ENCODE measurements at places on chromosomes 4 and X.

- DNase-seq: no peak
Observed at GRCh38 chrX:110087485-110088356, 84.8 kb downstream of the TMEM164 start.

DNA sequence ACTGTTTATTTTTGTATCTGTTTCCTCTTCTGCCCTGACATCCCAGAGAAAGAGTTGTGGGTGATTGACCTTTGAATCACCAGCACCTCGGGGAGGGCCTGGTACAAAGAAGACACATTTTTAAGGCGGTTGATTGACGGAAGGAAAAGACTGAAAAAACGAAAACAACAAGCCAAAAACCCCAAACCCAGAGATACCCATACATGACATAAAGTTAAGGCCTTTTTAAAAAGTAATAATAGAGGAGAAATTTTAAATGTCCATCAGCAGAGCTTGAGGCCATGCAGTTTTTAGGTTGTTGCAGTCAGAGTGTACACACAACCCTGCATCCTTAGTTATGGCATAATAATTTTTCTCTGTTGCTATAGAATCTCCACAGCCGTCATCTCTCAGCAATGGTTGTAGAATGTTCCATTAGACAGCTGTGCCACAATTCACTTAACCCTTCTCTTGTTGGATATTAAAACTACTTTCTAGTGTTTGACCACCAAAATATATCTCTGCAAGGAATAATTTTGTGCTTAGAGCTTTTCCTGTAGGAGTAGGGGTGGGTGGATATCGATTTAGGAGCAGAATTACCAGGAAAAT, 110.2 kb downstream of the GNL3L start:
- no peak for DNase-seq

GRCh38 chrX:29419774-29420553, 795.4 kb upstream of the MAGEB2 start:
- no peak for DNase-seq

DNA sequence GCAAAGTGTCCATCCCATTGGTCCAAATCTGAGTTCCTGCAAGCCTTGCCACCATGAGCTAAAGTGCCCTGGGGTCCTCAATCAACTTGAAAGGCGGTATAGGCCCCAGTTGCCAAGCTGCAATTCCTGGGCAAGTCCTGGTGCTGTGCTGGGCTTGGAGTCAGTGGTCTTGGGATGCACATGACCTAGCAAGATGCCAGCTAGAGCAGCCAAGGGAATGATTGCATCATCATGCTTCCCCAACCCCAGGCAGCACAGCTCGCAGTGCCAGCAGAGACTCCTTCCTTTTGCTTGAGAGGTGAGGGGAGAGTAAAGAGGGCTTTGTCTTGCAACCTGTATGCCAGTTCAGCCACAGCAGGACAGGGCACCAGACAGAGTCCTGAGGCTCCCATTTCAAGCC, 50.5 kb downstream of the KCNIP4 start:
- DNase-seq: no peak

GRCh38 chr4:138666366-138666765, 349.2 kb upstream of the NOCT start:
- no peak for DNase-seq

DNA sequence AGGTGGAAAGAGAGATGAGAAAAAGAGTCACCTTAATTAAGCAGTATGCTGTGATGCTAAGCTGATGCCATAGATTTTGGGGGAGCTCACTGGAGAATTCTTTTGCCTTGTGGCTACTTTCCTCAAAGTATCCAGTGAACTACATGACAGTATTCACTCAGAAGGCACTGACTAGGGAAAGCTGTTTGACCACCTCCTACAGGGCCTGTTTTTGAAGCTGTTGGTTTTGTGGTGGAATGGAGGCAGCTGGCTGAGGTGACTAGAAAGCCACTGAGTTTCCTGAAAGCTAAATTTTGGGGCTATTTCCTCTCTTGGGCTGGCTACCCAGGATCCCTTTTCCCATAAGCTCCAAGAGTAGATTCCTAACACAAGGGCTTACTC, 124.8 kb upstream of the EOLA2 start:
- no peak for DNase-seq

DNA sequence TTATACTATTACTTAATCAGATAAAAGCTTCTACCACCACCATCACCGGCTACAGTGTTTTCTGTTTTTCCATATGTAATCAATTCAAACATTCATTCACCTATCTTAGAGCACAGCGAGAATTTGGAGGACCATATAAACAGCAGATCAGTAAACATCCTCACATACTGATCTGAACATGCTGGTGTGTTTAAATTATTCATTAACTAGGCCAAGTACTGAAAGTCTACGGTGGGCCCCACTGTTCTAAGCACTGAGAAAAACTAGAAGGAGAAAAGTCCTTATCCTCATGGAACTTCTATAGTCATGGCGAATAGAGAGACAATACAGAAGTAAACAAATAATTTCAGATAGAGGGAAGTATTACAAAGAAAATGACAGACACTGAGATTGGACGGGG, 176.6 kb downstream of the NR3C2 start:
- no peak for DNase-seq

GRCh38 chrX:11427453-11428071, 134.3 kb downstream of the AMELX start:
- DNase-seq: no peak

- no peak for DNase-seq
Observed at GRCh38 chr4:182155806-182156205, 87.4 kb upstream of the TENM3 start.

Measured in iPS-NIHi11 (cell line).